ENCODE measurements at places on chromosomes 6 and 20.

DNA sequence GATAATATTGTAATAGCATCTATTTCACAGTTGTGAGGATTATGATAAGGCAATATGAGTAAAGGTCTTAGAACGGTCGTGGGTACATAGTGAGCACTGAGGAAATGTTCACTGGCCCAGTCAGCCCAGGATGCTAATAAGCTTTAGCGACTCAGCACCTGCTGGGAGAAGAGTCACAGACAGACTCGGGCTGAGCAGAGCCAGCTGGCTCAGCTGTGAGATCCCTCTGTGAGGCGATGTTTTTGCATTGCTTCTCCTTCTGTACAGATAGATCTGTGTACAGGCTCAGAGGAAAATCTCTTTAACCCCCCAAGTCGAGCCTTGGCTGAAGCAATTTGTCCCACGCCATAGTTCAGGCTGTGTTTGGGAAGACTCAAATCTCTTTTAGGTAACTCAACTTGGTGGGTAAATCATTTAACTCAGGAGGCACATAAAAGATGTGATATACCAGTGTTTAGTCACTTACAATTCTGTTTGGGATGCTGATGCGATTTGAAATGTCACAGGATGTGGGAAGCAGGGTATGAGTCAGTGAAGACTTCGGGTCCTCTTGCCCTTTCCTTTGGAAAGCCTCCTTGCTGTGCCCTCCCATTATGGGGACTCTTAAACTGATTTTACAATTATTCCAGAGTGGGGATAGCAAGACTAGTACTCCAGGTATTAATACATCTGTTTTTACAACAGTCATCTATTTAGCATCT lies 53.1 kb downstream of the PHACTR1 start:
- no peak for DNase-seq

DNA sequence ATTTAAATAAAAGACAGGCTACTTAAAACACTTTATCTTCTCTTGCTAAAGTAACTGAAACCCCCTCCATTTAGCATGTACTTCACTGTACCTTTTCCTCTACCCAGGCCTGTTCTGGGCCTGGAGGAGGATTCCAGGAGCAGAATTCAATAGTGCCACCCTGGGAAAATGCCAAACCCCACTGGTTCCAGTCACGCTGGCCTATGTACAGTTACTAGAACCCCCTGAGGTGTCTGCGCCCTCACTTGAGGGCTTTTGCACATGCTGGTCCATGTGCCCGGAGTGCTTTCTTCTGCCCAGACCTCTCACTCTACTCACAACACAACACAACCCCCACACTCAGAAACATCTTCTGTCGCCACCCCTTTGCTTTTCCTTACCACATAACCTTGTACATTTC lies 45.5 kb downstream of the TRAM2 start:
- DNase-seq, result no peak

DNA sequence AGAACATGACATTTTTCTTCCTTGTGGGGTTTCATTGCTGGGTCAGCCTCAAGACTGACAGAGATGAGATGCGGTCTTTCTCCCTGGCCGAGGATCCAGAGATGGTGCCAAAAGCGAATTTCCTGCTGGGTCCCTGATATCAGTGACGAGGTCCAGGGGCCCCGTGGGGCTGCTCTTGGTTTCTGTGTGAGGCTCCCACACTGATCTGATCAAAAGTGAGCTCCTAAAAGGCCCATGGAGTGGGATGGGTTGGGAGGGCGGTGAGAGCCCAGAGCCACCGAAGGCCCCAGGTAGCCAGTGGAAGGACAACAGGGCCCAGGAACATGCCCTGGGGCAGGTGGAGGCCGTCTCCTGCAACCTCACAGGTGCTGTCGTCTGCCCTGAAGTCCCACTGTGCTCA lies 208.4 kb upstream of the CDH4 start:
- no peak for DNase-seq

GRCh38 chr6:226516-227073 lies 65.7 kb upstream of the DUSP22 start:
- DNase-seq, result no peak

GRCh38 chr6:169990095-169991030 lies 238.9 kb downstream of the ERMARD start:
- DNase-seq, result peak; percentile 41

GRCh38 chr6:19898141-19898740 lies 61.1 kb downstream of the ID4 start:
- no peak for DNase-seq

- no peak for DNase-seq
Measured at GRCh38 chr20:39057143-39057542, 95.0 kb downstream of the DHX35 start.

- DNase-seq, result no peak
Measured at GRCh38 chr6:46104209-46104608, 25.6 kb upstream of the ENPP4 start.

DNA sequence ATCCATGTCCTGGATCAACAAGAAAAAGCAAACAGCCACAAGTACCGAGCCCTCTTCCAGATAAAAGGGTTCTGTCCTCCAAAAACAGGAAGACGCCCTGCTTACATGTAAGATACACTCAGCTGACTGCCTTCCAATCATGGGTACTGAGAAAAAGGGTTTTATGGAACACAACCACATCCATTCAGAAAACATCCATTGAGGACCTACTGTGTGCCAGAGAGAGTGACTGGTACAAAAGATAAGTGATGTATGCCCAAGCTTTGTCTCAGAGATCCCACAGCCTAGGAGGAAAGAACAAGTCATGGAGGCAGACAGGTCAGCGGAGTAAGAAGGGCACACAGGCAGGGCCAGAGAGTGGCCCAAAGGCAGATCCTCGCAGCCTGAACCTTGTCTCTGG lies 94.8 kb upstream of the SSTR4 start:
- DNase-seq, result no peak

- peak; percentile 7 for DNase-seq
Measured at GRCh38 chr6:144675231-144675861, 390.2 kb downstream of the UTRN start.

DNA sequence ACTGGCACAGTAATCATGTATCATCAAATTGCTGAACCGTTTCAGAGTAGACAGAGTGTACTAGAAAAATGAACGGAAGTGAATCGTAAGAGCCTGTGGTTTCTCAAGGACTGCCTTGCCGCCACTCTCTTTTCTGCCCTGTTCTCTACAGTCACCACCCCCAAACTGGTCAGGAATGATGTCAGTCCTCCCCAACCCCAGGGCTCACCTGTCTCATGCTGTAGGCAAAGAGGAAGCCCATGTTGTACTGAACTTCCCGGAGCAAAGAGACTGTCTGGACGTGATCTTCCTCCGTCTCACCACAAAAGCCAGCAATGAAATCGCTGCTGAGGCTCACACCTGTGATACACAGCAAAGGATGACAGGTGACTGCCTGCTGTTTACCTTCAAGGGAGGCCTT lies 31.0 kb downstream of the CDK5RAP1 start:
- peak; percentile 87 for DNase-seq

DNA sequence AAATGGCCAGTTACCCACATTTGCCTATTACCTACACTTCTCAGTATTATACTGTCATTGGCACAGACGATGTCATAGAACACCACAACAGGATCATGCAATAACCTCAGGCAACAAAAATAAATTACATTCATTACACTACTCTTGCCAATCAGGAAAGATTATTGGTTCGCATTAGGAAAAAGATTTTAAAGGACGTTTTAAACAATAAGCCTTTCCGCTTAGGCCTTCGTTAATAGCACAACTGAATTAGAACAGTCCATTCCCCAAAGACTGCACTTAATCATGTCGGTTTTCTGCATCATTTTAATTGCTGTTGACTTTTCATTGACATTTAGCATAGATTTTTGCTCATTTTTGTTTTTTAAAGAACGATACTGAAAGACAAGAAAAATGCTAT lies 912 bp upstream of the SENP6 start:
- DNase-seq, result no peak

DNA sequence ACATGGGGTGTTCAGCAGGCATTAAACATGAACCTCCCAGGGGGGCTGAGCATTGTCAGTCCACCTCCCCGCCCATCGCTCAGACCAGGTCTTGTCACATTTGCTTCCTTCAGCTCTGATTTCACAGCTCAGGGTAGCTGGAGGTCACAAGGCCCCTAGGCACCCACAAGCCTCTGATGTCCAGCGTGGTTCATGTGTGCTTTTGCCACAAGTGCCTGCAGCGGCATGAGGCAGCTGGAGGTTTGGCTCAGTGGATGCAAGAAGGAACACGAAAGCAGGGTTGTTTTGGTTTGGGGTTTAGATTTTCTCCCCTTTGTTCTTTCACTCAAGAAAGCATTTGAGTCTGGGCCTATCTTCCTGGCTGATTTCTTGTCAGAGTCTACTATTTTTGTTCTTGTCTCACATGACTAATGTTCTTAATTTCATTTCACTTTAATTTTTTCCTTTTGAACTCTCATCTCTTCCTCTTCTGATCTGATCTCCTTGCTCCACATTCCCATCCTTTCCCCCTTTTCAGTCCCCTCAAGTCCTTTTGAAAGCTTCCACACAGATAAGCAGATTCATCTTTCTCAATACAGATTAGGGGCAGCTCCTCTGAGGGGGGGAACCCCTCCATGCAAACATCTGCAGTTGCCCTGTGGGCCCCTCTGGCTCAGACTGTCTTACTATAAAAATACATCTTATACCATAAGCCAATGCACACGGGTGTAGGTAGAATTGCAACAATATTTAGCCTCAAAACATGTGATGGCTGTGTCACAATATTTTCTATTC lies 68.1 kb upstream of the CEP85L start:
- DNase-seq, result peak; percentile 32

DNA sequence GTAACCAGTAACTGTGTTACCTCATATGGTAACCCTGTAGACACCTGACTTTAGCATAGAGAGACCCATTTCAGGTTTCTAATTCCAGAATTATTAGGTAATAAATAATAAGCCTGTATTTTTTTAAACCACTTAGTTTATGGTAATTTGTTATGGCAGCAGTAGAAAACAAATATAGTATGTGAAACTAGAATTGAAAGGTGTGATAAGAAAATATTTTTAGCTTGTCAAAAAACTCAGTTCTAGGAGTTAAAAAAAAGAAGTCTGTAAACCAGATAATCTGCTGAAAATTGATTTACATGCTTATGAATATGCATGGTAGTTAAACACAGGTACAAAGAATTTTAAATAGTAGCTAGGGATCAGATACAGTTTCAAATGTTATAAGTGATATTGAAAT lies 695.0 kb upstream of the GJE1 start:
- no peak for DNase-seq

- DNase-seq, result no peak
Measured at GRCh38 chr6:43149265-43149664, 21.8 kb upstream of the SRF start.

GRCh38 chr6:106628658-106629102 lies 618 bp downstream of the RTN4IP1 start:
- no peak for DNase-seq

- no peak for DNase-seq
Measured at GRCh38 chr6:5205877-5206850, 54.6 kb downstream of the LYRM4 start.

DNA sequence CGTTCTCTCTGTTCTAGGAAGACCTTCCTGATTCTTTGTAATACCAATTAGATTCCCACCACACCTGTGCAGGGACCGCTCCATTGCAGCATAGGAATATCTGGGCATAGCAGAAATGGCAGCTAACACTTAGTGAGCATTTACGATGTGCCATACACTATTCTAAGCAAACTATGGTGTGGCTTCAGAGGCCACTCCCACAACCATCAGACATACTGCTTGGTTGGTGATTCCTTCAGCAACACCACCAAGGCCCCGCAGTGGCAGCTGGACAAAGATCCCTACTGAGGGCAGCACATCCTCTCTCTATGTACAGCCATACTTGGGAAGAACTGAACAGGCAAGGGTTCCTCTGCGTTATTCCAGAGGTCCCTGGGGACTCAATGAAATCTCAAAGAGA lies 6.2 kb downstream of the KCNK5 start:
- no peak for DNase-seq

DNA sequence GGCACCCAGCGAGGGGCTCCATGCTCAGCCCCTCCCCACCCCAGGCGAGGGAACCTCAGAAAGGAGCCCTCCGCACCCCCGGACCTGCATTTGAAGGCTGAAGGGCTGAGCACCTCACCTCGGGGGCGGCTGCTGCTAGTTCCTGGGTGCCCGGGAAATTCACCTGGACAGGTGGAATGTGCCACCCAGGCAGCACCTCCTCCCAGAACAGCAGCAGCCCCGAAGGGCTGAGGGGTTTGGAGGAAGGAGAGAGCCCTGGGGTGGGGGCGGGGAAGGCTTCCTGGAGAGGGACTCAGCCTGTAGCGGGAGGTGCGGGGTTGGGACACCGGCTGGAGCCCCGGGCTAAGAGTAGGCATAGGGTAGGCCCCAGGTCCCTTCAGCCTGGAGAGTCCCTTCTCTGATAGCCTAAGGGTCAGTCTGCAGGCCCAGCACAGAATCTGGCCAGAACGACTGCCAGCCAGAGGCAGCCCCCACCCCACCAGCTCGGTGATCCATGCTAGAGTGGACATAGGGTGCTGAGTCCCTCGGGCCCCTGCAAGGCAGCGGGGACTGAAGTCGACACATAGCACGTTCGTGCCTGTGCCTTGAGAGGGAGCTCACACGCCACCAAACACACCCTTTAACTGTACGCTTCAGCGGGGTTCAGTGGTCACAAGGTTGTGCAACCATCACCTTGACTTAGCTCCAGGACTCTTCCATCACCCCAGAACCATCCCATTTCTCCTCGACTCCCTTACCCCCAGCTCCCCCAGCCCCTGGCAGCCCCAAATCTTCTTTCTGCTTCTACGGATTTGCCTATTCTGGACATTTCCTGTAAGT lies 180.9 kb downstream of the TAF4 start:
- no peak for DNase-seq

Measured in CD4-positive, alpha-beta T cell treated with Interleukin-21 for 1 hour (primary cell).